ENCODE measurements at places on chromosomes 7 and 10.

- no peak overlapping the region for H3K27ac ChIP-seq
- no peaks in the 10 kb centered on the region for H3K27me3 ChIP-seq
- no peak overlapping the region for H3K4me3 ChIP-seq
- DNase-seq: no peak
Measured at GRCh38 chr7:95525503-95525902, 39.8 kb downstream of the ASB4 start.

DNA sequence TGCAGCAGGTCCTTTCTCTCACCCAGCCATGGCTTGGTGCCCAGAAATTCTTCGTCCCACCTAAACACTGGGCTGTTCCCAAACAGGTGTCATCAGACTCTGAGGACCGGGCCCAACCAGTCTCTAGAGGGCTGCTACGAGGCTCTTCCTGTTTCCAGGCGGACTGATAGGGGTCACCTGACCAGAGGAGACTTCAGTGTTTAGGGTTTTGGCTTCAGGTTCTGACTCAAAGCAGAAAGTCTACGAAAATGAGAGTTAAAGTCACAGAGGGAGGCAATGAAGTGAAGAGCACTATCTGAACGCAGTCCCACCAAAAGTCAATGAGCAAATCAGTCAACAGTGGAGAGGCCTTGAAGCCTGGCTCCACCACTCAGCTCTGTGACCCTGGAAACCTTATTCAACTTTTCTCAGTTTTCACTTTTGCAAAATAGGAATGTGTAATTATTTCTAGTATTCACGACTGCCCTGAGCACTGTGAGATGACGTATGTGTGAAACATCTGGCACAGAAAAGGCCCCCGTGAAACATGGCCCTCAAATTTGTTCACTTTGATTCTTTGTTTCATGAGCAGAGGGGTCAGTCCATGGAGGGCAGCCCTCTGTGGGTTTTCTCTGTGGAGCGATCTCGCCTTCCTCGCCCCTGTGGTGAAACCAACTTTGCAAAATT lies 189.9 kb upstream of the PDE1C start:
- no peaks in the 10 kb centered on the region for H3K4me1 ChIP-seq
- no peak for DNase-seq
- H3K27ac ChIP-seq: no peak overlapping the region
- no peaks in the 10 kb centered on the region for H3K36me3 ChIP-seq

GRCh38 chr10:44513591-44513990 lies 128.7 kb upstream of the CXCL12 start:
- H3K27ac ChIP-seq: no peak overlapping the region
- no peaks in the 10 kb centered on the region for H3K4me1 ChIP-seq
- DNase-seq: no peak

GRCh38 chr10:62426086-62426485 lies 51.9 kb downstream of the ZNF365 start:
- H3K4me1 ChIP-seq: no peaks in the 10 kb centered on the region
- DNase-seq: no peak
- no peaks in the 10 kb centered on the region for H3K27me3 ChIP-seq
- no peak overlapping the region for H3K27ac ChIP-seq
- H3K36me3 ChIP-seq: no peaks in the 10 kb centered on the region
- H3K4me3 ChIP-seq: no peak overlapping the region

DNA sequence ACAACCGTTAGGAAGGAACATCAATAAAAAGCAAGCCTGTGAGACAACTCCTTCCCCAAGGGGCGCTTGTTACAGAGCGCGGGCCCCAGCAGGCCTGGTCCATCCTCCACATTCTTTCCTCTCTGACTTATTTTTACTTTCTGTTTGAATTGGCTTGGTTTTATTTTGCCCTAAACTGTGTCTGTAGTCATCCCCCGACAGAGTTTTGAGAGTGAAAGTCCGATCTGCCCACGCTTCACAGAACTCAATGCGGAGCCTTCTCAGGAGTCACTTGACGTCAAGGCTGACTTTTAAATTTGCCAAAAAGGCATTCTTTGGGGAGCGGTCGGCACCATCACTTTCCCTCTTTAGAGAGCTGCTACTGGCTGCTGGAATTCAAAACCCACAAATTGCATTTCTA lies 150.1 kb upstream of the KLF6 start:
- H3K36me3 ChIP-seq: no peaks in the 10 kb centered on the region
- H3K4me3 ChIP-seq: no peak overlapping the region
- H3K27me3 ChIP-seq: no peaks in the 10 kb centered on the region
- DNase-seq: peak; percentile 34
- H3K4me1 ChIP-seq: peaks cover 4% of the 10 kb centered on the region
- H3K27ac ChIP-seq: peak overlapping the region; percentile 79

Measured in Peyer's patch (tissue), 4 donors.